ENCODE measurements at places on chromosomes 2 and 18.

- no peak for DNase-seq
Measured at GRCh38 chr2:144518748-144519596, 947 bp downstream of the ZEB2 start.

DNA sequence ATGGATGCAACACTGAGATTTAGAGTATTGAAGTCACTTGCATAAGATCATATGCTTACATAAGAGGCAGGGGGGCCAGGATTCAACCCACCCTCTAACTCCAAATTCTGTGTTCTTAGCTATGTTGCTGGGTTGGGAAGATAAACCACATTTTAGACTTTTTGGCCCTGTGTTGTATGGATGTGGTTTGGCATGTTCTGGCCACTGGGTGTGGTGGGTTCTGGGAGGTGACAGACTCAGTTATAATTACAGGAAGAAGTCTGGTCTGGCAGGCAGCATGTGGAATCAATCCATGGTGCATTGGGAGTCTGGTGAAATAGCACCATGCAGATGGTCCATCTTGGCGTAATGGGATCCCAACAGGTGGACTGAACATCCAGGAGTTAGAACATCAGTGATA, 138.9 kb downstream of the LTBP1 start:
- no peak for DNase-seq

GRCh38 chr2:178152033-178152432, 39.8 kb downstream of the RBM45 start:
- DNase-seq, result no peak

- DNase-seq, result no peak
Measured at GRCh38 chr2:143588746-143589145, 459.5 kb downstream of the ARHGAP15 start.

- no peak for DNase-seq
Measured at GRCh38 chr2:141878016-141878415, 252.8 kb downstream of the LRP1B start.

DNA sequence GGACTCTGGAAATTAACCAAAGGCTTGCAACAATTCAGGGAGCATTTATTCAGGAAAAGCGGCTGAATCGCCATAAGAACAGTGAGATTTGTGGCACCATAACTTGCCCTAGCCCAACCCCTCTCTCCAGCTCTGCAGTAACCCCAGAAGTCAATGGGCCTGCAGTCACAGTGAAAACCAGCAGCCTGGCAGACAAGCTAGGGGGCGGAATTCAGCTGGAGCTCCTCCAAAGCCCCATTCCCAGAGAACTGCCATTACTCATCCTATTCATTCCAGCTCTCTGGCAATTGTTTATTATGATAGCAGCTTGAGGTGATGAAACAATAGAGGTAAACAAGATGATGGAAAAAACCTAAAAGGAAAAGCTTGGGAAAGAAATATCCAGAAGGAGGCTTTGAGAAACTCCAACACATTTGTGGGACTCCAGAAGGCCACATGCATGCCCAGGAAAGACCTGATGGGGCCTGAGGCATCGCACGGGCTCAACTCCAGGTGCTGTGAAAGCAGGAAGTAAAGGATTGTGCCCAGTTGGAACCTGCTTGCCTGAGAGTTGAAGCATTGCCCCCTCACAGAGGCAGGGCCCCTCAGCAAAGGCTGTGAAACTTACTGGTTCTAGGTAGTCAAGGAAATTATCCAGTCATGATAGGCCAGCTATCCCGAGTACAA, 126.7 kb downstream of the TWIST2 start:
- no peak for DNase-seq

GRCh38 chr2:14896330-14897030, 264.0 kb downstream of the LRATD1 start:
- DNase-seq, result no peak

DNA sequence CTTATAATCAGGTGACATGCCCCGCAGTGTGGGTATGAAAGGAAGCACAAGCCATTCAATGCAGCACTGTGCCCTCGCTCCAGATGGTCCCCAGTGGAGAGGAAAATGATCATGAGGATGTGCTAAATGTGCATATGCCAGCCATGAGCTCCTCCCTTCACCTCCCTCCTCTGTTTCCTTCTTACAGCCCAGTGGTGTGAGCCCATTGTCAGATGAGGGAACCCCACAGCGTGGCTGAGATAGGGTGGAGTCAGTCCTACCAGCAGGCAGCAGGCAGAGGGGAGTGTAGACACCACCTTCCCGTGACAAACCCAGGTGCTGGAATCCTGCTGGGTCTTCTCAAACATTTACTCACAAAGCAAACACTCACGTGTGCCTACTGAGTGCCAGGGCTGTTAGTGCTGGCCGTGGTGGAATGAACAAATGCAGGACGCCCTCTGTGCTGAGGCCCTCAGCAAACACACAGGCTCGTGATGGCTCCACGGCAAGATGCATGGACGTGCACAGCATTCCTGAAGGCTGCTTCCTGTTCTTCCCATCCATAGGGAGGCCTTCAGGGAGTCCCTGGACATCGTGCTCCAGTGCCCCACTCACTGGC, 181.7 kb upstream of the TPO start:
- no peak for DNase-seq

- no peak for DNase-seq
Measured at GRCh38 chr2:134183679-134184078, 70.2 kb upstream of the MGAT5 start.

GRCh38 chr18:8471372-8471771, 137.9 kb upstream of the RAB12 start:
- DNase-seq, result no peak

DNA sequence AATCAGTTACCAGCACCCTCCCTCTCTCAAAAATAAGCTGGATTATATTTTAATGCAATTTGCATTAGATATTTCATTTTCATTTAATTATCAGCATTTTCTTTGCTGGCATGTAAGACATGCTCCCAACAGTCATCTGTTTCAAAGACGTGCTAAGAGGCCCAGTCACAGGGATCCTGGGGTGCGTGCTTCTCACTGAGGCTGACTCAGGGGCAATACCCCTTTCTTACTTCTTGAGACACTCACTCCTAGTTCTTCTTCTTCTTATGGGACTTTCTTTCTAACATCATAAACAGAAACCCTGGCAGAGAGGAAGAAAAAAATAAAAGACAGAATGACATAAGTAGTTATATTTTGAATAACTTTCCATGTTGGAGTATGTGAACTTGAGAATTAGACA, 372.1 kb upstream of the MEX3C start:
- DNase-seq, result no peak
